AG10803 (cell line): ENCODE measurements at places on chromosomes 7 and 10.
A peak's percentile ranks its signal among the peaks of the same experiment; 100 is the strongest.

- peak; percentile 35 for DNase-seq
Measured at GRCh38 chr10:12728494-12728893, 273.0 kb downstream of the CCDC3 start.

- no peak for DNase-seq
Measured at GRCh38 chr10:122974023-122974422, 6.2 kb upstream of the PSTK start.

DNA sequence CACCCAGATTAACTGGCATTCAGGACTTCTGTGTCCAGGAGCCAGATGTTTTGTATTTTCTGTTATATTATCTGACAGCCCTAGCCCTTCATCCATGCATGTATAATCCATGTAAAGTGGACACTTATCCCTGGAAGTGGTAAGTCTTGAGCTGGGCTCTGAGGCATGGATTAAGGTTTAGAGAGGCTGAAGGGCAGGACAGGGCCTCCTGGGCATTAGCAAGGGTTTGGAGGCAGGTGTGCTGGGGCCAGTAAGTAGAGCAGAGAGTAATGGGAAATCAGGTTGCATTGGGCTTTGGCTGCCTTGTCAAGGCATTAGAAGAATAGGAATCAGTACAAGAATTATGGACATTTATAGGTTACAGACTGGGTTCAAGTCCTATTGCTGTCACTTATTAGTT lies 138.0 kb downstream of the DYNC1I1 start:
- no peak for DNase-seq

DNA sequence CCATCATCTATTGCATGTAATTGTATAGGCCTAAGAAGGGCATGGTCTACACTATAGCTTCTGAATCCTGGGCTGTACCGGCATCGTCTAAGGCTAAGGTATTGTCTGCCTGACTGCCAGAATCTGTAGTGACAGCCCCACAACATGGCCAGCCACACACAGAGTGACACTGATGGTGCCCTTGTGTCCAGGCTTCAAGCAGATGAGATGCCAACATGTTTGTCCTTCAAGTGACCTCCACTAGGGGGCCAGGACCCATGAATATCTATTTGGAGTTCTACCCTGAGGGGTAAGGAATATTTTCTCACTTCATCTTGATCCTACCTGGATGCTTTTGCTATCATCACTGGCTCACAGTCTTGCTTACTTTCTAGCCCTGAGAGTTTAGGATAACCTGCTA lies 1.5 kb downstream of the CYP3A7 start:
- DNase-seq = peak; percentile 1
